SJSA1 (cell line): ENCODE measurements at places on chromosomes 6 and 20. TPM values are rescaled to one million over a fixed set of nuclear protein-coding genes. Genes with fewer than 3 reads are reported as not detected.

ARG1 gene
- total RNA-seq, result not detected in 2 replicates

DNA sequence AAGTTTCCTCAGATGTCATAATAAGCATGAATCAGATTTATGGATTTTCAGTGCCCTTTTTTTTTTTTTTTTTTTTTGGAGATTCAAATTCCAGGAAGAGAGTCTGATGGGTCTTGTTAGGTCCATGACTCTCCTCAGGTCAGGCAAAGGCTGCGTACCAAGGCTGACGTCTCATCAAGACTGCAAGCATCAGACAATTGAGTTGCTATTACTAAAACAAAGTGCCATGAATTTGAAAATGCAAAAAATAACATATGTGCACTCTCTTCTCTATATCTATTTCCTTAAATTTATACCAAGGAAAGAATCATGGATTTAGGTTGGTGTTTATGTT is 134.7 kb downstream of the FAM83B start:
- DNase-seq, result no peak

ANGPT4 gene
- not detected in 2 replicates for total RNA-seq

PLG gene
- total RNA-seq, result not detected in 2 replicates

DNA sequence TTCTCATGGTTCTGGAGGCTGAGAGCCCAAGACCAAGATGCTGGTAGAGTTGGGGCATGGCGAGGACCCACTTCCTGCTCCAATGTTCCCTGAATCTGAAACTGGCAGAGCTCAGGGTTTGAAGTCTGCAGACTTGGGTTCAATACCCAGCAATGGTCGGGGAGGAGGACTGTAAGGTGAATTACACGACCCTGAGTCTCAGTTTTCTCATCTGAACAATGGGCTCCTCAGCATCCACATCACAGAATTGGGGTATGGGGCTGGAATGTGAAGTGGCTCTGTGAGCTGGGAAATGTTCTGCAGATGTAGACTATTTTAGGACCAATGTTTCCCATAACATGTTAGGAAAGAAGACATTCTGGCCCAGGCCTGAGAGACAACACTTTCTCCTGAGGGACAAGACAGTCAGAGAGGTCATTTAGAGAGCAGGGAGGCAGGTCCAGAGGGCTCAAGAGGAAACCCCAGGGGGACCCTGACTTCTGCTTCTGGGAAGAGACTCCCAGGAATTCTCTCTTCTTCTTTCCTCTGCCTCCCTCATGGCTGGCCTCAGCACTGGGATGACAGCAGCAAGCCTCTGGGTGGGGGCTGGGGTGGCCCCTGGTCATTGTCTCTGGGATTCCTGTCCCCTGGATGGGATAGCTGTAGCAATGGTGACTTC is 141.3 kb upstream of the PMEPA1 start:
- peak; percentile 35 for DNase-seq

GRCh38 chr6:134195164-134195906 is 122.6 kb downstream of the SGK1 start:
- no peak for DNase-seq

DNA sequence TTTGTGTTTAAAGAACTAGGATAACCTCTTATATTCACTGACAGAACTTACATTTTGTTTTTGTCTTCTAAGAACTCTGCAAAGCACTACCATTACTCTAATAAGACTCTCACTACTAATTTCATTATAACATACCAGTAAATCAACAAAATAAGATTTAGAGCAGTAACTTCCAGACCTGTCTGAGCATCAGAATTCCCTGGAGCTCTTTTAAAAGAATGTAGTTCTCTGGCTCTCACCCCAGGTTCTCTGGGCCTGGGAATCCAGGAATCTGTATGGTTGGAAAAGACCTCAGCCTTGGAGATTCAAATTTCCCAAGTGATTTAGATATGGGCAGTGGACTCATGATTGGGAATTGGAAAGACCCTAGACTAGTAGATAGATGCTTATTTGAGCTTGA is 89.4 kb downstream of the JAG1 start:
- DNase-seq, result no peak

DNA sequence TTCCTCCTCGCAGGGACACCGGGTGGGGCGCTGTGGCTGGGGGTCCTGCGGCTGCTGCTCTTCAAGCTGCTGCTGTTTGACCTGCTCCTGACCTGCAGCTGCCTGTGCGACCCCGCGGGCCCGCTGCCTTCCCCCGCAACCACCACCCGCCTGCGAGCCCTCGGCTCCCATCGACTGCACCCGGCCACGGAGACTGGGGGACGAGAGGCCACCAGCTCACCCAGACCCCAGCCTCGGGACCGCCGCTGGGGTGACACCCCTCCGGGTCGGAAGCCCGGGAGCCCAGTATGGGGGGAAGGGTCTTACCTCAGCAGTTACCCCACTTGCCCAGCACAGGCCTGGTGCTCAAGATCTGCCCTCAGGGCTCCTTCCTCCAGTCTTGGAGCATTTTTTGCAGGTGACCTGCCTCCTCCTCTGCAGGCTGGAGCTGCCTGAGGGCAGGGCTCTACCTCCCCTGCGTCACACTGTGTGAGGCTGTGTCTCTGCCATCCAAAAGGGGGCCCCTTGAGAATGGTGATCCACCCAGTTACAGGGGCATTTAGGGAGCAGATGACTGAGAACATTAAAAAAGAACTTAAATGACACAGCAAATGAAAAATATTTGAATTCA is 3.9 kb upstream of the CNPY3 start:
- DNase-seq, result no peak

GRCh38 chr20:58597249-58597891 is 53.7 kb upstream of the STX16 start:
- no peak for DNase-seq

SRSF12 gene
- 0.72 and 2.8 TPM in 2 replicates for total RNA-seq

DNA sequence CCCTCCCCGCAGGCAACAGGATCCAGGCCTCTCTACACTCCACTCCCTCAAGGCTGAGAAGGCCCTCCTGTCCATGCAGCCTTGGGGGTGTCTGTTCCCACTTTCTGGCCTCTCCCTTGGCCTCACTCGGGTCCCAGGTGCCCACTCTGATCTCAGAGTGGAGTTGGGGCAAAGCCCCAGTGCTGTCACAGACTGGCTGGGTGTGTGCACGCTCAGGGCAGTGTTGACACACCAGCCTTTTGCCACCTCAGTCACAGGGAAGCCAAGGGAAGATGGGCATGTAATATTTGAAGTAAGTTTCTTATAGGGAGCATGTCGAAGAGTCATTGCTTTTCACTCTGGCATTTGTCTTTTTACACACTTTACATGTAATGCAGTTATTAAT is 44.9 kb downstream of the HLA-DRA start:
- DNase-seq, result no peak

DNA sequence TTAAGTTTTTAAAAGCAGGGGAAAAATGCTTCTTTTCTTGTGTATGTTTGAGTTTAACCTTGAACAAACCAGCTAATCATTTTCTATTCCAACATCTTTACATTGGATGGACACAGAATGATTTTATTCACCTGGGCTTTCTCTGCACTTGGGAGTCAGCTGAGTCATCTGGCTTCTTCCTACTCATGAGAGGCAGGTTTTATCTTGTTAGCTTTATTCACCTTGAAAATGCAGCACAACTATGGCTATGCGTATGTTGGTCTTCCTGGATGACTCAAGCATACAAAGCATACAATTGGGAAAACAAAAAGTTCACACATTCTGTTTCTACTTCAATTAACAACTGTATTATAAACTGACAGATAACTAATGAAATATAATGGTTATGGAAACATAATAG is 737.7 kb downstream of the FRK start:
- DNase-seq, result no peak

DNA sequence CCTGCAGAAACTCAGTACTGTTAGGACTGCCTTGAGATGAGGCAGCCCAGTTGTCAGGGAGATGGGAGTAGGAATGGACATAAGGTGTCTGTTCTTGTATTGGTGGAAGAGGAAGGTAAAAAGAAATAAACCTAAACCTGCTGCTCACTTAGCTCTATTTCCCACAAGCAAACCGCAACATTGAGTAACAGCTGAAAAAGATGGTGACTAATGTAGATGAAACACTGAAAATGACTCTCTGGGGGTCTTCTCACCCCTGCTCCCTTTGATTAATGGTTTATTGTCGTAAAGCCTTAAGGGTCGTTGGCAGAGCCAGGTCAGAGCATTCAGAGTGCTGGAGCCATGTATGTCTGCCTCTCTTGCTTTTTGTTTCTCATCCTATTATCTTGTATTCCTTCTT is 87.5 kb downstream of the FOXO3 start:
- DNase-seq, result no peak

DNA sequence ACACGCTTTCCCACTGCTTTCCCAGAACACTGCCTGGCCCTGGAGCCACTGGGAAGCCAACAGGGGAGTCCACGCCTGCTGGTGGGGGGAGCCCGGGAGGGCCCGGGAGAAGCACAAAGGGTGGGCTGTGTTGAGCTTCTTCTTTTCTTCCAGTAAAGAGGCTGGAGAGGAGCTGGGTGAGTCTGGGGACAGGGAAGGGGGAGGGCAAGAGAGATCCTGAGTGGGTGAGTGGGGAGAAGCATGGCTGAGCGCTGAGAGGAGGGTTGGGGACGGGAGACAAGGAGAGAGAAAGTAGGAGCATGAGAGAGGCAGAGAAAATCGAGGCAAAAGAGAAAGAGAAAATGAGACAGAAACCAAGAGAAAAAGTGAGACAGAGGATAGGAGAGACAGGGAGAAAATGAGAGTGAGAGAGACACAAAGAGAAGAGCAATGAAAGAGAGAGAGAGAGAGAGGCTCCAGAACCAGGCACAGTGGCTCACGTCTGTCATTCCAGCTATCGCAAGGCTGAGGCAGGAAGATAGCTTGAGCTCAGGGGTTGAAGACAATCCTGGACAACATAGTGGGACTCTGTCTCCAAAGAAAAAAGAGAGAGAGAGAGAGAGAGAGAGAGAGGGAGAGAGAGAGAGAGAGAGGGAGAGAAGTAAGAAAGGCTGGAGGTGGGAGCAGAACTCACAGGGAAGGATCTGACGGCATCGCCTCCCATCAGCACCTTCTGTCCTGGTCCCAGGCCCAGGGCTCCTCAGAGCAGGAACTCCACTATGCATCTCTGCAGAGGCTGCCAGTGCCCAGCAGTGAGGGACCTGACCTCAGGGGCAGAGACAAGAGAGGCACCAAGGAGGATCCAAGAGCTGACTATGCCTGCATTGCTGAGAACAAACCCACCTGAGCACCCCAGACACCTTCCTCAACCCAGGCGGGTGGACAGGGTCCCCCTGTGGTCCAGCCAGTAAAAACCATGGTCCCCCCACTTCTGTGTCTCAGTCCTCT is 2.0 kb downstream of the LST1 start:
- DNase-seq, result no peak

DNA sequence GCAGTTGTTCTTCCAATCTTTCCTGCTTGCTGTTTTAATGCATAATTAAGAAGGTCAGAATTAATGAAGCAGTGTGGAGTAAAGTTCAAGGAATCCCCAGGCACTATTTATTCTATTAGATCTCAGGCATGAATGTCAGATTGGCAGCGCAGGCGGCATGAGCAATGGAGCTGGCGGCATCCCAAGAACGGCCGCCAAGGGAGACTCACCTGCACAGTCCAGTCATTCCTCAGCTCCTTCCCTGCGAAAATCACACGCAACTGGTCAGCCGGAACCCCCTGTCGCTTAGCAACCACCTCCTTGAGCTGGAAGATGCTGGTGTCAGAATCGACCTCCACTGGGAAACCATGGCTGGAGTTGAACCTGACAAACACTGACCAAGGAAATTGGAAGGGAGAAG is 284.5 kb downstream of the PRKN start:
- no peak for DNase-seq

ANKRD66 gene
- total RNA-seq, result not detected in 2 replicates

LTB gene
- total RNA-seq, result not detected in 2 replicates

GRCh38 chr6:106693418-106693817 is 64.0 kb downstream of the QRSL1 start:
- DNase-seq, result no peak

DNA sequence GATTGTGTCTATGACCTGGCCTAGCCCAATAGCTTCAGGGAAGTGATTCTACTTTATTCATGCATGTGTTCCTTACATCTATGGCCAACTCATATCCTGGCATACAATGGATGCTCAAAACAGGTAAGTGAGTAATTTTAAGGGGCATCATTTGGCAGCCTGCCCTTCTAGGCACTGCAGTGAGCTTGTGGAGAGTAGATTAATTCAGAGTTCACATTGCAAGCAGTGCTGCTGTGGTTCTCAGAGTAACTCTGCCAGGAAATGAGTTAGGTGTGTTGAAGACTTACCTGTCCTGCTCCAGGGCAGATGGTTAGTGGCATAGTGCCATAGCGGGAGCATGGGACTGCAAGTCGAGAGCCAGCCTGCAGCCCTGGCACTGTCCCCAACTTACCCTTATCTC is 158.0 kb downstream of the SCP2D1 start:
- DNase-seq, result no peak

DUSP15 gene
- total RNA-seq, result 1.5 and 3.4 TPM in 2 replicates

DNA sequence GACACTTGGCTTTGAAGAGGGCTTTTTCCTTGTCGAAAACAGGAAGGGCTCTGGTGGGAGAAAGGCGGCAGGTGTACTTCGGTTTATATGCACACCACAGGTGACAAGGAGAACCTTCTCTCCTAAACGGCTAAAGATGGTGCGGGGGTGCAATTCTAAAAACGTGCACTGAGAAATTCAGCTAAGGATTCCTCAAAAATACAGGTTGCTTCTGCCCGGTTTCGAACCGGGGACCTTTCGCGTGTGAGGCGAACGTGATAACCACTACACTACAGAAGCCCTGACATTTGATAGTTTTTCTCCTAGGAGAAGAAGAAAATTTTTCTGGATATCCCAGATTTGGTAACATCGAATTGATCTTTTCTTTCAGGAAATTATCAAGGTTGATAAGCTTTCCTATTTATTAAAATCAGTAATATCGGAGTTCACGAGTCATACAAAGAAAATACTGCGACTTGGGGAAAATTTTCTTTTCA is 32.0 kb downstream of the POM121L2 start:
- DNase-seq, result no peak

GRCh38 chr20:34680586-34681175 is 3.8 kb upstream of the PIGU start:
- no peak for DNase-seq

DNA sequence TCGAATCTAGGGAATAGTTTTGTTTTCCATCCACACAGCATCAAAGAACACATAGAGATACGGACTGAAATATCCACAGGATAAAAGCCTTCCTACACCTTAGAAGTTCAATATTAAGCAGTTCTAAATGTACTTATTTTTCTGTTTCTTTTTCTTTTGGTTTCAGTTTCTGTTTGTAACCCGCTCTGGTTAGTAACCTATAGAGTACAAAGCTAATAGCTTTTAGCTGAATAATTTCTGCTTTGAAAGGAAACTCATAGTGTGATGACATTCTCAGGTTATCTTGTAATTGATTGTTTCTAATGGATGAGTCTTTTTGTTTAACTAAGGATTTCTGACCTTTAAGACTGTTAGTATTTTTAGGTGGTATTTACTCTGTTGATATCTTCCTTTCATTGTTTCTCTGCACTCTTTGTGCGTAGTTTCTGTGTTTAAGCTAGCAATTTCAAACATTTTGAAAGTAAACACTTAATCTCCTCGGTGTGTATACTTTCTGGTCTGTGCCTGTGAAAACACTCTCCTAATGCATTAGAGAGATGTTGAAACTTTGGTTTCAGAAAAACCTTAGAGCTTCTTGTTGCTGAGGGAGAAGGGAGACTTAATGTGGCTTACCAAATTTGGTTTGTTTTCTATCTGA is 385.5 kb downstream of the HDGFL1 start:
- no peak for DNase-seq
